Stomach (tissue), 19 donors: ENCODE measurements at places on chromosomes 7 and 10. TPM values are rescaled to one million over a fixed set of nuclear protein-coding genes. Genes with fewer than 3 reads are reported as not detected.

Gene NME8
- not detected for total RNA-seq

Gene DPY19L1
- 28.7 TPM for total RNA-seq

Gene PTN
- total RNA-seq: 1.4 TPM

DNA sequence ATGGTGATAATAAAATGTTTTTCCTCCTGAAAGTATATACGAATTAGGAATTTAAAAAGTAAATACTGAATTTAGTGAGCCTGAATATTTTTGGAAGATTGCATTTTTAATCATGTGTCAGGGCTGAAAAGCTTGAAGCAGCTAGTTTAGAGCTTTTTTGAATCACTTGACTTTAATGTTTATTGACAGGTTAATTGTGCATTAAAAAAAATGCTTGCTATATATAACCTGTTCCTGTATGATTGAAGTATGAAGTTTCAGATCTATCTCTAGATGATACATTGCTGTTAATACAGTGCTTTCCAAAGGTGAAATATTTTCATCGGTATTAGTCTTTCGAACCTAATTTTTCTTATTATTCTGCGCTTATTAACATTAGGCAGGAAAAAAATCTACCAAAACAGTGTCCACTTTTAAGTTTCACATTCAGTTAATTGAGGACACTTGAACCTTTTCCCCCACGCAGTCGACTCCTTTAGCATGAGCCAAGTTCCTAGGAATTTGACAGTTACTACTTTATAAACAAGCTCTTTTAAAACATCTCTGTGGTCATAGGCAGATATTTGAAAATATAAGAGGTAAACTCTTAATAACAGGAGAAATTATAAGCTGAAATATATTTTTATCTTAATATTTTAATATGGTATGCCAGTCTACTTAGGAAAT lies 187.1 kb downstream of the MLLT10 start:
- peaks cover 5% of the 10 kb centered on the region for H3K36me3 ChIP-seq
- H3K27ac ChIP-seq: no peak overlapping the region
- H3K27me3 ChIP-seq: no peaks in the 10 kb centered on the region
- no peak overlapping the region for H3K4me3 ChIP-seq
- no peak for DNase-seq

Gene ARL4A
- 17.4 TPM for total RNA-seq

DNA sequence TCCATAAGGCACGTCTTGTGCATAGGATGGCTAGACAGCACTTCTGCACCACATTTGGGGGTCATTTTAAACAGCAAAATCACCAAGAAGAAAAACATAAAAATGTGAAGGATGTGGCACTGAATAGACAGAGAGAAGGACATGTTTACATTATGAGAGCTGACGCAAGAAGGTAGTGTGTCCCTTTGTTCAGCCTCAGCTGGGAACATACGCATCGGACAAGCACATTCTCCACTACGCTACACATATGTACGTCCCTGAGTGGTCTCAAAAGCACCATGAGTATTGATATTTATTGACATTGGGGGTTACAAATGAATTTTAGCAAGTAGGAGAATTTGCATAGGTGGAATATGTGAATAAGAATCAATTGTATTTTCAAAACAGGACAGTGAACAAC lies 20.2 kb downstream of the DDC start:
- H3K27ac ChIP-seq: no peak overlapping the region
- no peak overlapping the region for H3K4me3 ChIP-seq
- H3K27me3 ChIP-seq: no peaks in the 10 kb centered on the region

- H3K27me3 ChIP-seq: no peaks in the 10 kb centered on the region
- no peak overlapping the region for H3K4me3 ChIP-seq
- no peak overlapping the region for H3K27ac ChIP-seq
- no peaks in the 10 kb centered on the region for H3K36me3 ChIP-seq
- no peak for DNase-seq
Measured at GRCh38 chr7:126223729-126224128, 1029.0 kb downstream of the GRM8 start.

Gene AZGP1
- total RNA-seq: 57.1 TPM

Gene CHAT
- total RNA-seq: 8.7 TPM

Gene PSTK
- total RNA-seq: not detected

Gene NRG3
- total RNA-seq: not detected

- no peaks in the 10 kb centered on the region for H3K36me3 ChIP-seq
- H3K4me1 ChIP-seq: peaks cover 13% of the 10 kb centered on the region
- H3K4me3 ChIP-seq: peak overlapping the region; percentile 13
- peak; percentile 51 for DNase-seq
Measured at GRCh38 chr10:96124230-96125141, 5.6 kb upstream of the ZNF518A start.

DNA sequence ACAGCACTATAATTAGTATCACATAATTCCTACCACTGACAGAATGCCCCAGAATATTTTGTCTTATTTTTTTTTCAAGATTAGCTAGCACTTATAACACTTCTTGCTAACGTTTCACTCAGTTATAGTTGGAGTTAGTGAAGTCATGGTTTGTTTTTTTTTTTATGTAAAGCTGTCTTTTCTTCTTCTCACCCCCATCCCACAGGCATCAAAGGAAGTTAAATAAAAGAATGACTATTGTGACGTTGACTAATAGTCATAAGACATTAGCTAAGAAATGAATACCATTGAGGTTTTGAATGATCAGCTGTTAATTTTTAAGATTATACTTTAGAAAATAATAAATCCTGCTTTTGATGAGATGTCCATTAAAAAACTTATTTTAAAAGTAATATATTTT lies 498.3 kb downstream of the GFRA1 start:
- no peak overlapping the region for H3K4me3 ChIP-seq
- no peak overlapping the region for H3K27ac ChIP-seq

GRCh38 chr7:140643416-140643815 lies 2.8 kb upstream of the DENND2A start:
- DNase-seq: no peak
- H3K27me3 ChIP-seq: peaks cover 22% of the 10 kb centered on the region
- no peak overlapping the region for H3K27ac ChIP-seq

DNA sequence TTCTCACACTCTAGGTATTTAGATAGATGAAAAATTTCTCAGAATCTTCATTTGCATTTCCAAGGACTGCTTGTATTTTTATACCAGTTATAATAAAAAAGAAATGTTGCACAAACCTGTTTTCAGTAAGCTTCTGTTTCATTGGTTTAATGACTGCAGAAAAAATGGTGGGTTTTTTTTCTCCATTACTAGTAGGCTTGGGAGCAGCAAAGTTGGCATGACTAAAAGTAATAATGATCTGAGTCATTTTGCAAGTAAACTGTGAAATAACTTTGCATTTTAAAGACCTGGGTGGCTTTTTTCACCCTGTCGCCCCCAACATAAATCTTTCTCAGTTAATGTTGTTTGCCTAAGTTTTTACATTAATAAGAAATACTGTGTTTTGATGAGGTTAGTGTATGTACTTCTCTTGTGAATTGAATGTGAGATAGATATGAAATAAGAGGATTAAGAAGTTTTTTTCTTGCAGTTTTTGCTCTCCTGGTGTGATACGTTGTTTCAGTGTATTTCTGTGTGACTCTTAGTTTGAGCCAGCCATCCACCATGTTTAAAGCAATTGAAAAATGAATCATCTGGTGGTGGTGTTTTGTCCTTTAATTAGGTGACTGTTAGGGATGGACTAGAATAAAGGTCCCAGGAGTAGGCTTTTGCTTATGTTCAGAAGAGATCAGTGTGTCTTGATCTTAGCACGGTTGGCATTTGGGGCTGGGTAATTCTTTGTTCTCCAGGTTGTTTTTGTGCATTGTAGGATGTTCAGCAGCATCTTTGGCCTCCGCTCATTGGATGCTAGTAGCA lies 1.8 kb downstream of the GNAI1 start:
- no peaks in the 10 kb centered on the region for H3K36me3 ChIP-seq
- peak overlapping the region; percentile 94 for H3K4me3 ChIP-seq
- H3K27me3 ChIP-seq: peaks cover 7% of the 10 kb centered on the region

Gene SLC25A13
- total RNA-seq: 47.3 TPM

Gene SLC26A3
- 2.0 TPM for total RNA-seq

Gene ANKRD30A
- not detected for total RNA-seq

GRCh38 chr7:118104812-118105441 lies 79.0 kb upstream of the LSM8 start:
- no peak overlapping the region for H3K27ac ChIP-seq
- no peaks in the 10 kb centered on the region for H3K4me1 ChIP-seq
- no peaks in the 10 kb centered on the region for H3K27me3 ChIP-seq
- no peaks in the 10 kb centered on the region for H3K36me3 ChIP-seq

Gene FAM25G
- total RNA-seq: not detected

Gene UNCX
- not detected for total RNA-seq

DNA sequence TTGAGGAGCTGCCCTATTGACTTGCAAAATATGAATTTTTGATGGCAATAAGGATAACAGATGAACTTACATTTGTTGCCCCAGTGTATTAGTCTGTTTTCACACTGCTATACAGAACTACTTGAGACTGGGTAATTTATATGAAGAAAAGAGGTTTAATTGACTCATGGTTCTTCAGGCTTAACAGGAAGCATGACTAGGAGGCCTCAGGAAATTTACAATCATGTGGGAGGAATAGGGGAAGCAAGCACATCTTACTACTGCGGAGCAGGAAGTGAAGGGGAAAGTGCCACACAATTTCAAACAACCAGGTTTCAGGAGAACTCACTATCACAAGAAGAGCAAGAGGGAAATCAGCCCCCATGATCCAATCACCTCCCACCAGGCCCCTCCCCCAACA lies 57.9 kb downstream of the ZNF22 start:
- no peaks in the 10 kb centered on the region for H3K36me3 ChIP-seq
- DNase-seq: no peak
- H3K27me3 ChIP-seq: no peaks in the 10 kb centered on the region
- no peak overlapping the region for H3K4me3 ChIP-seq
